Prostate gland (tissue), 2 donors: ENCODE measurements at places on chromosomes 5 and 9. TPM values are rescaled to one million over a fixed set of nuclear protein-coding genes. Genes with fewer than 3 reads are reported as not detected.

DNA sequence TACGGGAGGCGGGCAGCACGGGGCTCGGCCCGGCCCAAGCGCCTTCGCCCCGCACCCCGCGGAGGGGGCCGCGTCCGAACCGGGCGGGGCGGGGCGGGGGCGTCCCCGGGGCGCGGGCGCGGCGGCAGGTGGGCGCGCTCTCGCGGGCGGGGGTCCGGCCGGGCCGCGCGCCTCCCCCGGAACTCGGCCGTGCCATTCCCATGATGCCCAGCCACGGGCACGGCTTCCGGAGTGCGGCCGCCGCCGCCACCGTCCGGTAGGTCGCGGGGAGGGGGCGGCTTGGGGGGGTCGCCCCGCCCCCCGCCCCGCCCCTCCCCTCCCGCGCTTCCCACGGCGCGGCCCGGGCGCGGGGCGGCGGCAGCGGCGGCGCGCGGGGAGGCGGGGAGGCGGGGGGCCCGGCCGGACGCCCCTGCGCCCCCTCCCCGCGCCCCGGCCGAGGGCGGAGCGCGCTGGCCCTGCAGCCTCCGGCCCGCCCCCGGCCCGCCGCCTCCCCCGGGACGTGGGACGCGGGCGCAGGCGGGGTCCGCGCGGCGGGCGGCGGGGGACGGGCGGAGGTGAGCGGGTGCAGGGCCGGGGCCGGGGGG lies at the start of gene PPP1R26:
Gene PPP1R26 (plus strand): TSS at position 314 of the 584 bp plus-strand sequence. CDS start 4,729 bp downstream, outside the sequence.
- no peaks in the 10 kb centered on the region for H3K27me3 ChIP-seq
- peak within 1 kb of the TSS; percentile 72 for H3K4me3 ChIP-seq
- peaks cover 2% of the 10 kb centered on the region for H3K4me1 ChIP-seq
- peak within 1 kb of the TSS; percentile 82 for H3K27ac ChIP-seq
- DNase-seq, result no peak
- no peaks in the 10 kb centered on the region for H3K36me3 ChIP-seq

- no peaks in the 10 kb centered on the region for H3K27me3 ChIP-seq
- no peaks in the 10 kb centered on the region for H3K36me3 ChIP-seq
- H3K4me3 ChIP-seq, result no peak overlapping the region
- H3K27ac ChIP-seq, result no peak overlapping the region
- no peak for DNase-seq
- H3K4me1 ChIP-seq, result no peaks in the 10 kb centered on the region
These were observed 215.4 kb upstream of the TLX3 start for GRCh38 chr5:171093598-171093997.

GFRA3 gene
- not detected for total RNA-seq

B4GALT1 gene
- total RNA-seq, result 185 TPM

DND1 gene
- total RNA-seq, result 26.2 TPM

ANXA2R gene
- 4.5 TPM for total RNA-seq

DNA sequence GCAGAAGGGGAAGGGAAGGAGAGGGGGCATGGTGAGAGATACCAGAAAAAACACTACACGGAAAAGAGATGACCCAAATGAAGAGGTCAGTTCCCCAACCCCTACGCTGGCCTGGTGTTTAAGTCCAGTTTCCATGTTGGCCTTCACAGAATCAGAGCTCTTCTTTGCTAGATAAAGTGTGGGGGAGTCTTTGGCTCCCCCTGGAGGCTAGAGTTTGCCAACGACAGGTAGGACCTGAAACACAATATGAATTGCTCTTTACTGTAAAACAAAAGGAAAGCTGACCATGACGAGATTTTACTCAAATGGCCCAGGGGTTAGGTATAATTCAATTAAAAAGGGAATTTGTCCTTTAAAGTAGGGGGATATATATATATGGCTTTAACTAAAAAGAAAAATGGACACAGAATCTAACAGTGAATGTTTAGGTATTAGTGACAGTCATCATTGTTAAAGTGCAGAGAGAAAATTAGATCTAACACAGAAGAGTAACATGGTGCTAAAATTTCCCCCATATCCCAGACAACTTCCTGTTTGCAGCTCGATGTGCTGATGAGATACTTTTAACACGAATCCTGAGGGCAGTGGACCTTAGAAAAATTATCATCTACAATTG lies 92.0 kb downstream of the SV2C start:
- H3K4me3 ChIP-seq, result no peak overlapping the region
- no peaks in the 10 kb centered on the region for H3K4me1 ChIP-seq
- no peaks in the 10 kb centered on the region for H3K27me3 ChIP-seq
- no peaks in the 10 kb centered on the region for H3K36me3 ChIP-seq

- no peaks in the 10 kb centered on the region for H3K4me1 ChIP-seq
- H3K4me3 ChIP-seq, result no peak overlapping the region
- no peak overlapping the region for H3K27ac ChIP-seq
- DNase-seq, result no peak
- H3K36me3 ChIP-seq, result no peaks in the 10 kb centered on the region
These were observed 193.4 kb downstream of the ATPSCKMT start for GRCh38 chr5:10056228-10056760.

DBH gene
- total RNA-seq, result not detected

- no peaks in the 10 kb centered on the region for H3K36me3 ChIP-seq
- no peaks in the 10 kb centered on the region for H3K27me3 ChIP-seq
- no peak overlapping the region for H3K27ac ChIP-seq
These were observed 44.8 kb downstream of the LURAP1L start for GRCh38 chr9:12819436-12820185.

DNA sequence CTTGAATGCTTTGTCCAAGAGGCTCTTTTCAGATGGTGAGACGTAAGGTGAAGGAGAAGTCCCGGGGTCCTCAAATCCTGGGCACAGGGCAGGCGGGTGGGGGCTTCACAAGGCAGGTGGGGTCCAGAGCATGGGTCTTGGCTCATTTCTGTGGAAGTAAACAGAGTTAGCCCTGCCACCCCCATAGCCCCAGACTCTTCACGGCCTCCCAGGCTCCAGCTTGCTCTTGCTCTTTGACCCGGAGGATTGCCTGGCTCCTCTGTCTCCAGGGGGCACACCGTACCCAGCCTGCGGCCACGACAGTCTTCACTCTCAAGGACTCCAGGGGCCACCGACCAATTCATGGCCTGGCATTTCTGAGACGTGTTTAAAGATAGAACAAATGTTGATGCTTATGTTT lies 28.8 kb upstream of the POMT1 start:
- peaks cover 16% of the 10 kb centered on the region for H3K36me3 ChIP-seq
- H3K4me1 ChIP-seq, result no peaks in the 10 kb centered on the region
- no peaks in the 10 kb centered on the region for H3K27me3 ChIP-seq
- no peak overlapping the region for H3K27ac ChIP-seq
- no peak for DNase-seq
- no peak overlapping the region for H3K4me3 ChIP-seq

DNA sequence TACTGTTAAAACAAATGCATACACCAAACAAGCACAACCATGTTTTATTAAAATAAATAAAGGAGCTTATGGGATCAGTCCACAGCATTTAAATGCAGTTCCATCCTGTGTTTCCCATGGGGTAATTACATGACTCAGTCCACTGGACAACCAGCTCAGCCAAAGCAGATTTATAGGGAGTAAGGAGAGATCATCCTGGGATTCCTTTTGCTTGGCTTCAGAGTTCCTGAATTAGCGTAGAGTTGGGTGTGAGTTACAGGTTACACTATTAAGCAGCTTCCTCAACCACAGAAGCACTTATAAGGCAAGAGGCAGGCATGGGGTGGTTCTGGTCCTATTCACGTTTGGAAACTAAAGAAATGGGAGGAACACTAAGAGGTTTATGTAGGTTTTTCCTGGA lies 381.1 kb upstream of the ACTBL2 start:
- no peak overlapping the region for H3K27ac ChIP-seq
- H3K36me3 ChIP-seq, result no peaks in the 10 kb centered on the region
- no peaks in the 10 kb centered on the region for H3K27me3 ChIP-seq
- no peak overlapping the region for H3K4me3 ChIP-seq
- peaks cover 2% of the 10 kb centered on the region for H3K4me1 ChIP-seq
- DNase-seq, result no peak

CLTB gene
- total RNA-seq, result 105 TPM
